Activated naive CD4-positive, alpha-beta T cell (primary cell): ENCODE measurements at places on chromosomes 11 and 22.
A peak's percentile ranks its signal among the peaks of the same experiment; 100 is the strongest.

GRCh38 chr11:134118006-134118405 is 49.1 kb downstream of the JAM3 start:
- DNase-seq: no peak

DNA sequence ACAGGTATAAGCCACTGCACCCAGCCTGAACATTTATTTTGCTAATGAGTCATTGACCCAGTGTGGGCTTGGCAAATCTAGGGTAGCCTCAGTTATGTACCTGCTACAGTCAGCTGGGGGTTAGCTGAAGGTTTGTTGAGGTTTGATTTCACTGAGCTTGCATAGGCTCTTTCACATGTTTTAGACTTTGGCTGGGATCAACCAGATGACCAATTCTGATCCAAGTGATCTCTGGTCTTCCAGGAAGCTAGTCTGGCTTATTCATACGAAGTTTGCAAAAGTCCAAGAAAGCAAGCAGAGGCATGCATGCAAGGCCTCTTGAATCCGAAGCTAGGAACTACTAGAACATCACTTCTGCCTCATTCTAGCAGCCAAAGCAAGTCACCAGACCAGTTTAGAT is 21.0 kb downstream of the SERPING1 start:
- DNase-seq: no peak

GRCh38 chr11:15770798-15771414 is 585.4 kb downstream of the SOX6 start:
- DNase-seq: no peak

GRCh38 chr22:49692499-49693225 is 135.0 kb downstream of the BRD1 start:
- no peak for DNase-seq

GRCh38 chr11:61486011-61486620 is 22.4 kb upstream of the LRRC10B start:
- DNase-seq: no peak

DNA sequence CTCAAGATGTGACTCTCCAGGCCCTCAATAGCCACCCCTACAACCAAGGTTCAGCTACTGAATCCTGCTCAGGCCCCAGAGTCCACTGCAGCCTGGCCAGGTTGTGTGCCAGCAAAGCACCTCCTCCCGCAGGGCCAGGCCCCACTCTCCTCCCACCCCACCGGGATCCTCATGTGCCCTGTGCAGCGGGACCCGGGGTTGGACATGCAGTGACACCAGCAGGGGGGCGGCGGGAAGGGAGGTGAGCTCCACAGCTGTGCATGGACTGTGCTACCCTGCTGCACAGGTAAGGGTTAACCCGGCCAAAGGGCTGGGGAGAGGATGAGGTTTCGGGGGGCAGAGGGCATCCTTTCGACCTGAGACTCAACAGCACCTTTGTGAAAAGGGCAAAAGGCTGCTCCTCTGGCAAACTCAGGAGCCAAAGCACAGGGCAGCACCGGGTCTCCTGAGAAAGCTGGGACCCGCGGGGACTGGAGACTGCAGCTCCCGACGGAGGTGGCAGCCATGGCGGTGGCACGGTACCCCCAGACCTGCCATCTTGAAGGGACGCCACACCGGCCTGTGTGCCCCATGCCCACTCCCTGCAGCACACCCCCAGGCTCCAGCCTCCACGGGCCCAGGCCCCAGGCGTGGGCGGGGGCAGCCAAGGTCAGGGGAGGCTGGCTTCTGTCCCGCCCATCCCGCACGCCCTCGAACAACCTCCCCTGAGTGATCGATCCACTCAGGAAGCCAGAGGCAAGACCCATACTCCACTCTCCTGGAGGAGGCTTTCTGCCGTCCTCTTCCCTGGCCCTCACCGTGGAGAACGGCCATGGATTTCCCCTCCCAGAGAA is 10.6 kb downstream of the PLXNB2 start:
- no peak for DNase-seq

DNA sequence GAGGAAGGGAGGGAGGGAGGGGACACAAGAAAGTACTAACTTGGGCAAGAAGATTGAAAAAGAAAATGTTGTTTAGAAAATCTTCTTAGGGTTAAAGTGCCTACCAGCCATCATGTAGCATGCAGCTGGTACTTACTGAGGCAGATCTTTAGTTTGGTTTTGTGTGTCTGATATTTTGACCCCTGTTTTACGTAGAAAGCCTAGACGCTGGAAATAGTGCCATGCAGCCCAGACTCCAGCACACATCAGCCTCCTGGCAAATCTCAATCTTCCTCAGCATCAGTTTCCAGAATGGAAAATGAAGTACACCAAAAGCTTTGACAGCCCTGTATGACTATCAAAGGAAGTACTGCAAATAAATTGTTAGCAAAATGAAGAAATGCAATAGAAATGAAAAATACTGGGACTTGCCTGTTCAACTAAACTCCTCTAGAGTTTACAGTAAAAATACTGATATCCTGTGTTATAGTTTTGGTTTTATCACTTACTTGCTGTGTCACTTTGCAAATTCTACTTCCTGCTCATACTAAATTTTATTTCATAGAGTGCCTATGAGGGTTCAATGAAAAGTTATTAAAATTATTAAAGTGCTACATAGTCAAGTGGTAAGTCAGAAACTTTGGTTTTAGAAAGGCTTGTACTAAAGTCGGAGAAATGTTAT is 7.4 kb downstream of the USP28 start:
- DNase-seq: no peak

- no peak for DNase-seq
Observed at GRCh38 chr11:12167061-12168000, 56.9 kb downstream of the MICAL2 start.

DNA sequence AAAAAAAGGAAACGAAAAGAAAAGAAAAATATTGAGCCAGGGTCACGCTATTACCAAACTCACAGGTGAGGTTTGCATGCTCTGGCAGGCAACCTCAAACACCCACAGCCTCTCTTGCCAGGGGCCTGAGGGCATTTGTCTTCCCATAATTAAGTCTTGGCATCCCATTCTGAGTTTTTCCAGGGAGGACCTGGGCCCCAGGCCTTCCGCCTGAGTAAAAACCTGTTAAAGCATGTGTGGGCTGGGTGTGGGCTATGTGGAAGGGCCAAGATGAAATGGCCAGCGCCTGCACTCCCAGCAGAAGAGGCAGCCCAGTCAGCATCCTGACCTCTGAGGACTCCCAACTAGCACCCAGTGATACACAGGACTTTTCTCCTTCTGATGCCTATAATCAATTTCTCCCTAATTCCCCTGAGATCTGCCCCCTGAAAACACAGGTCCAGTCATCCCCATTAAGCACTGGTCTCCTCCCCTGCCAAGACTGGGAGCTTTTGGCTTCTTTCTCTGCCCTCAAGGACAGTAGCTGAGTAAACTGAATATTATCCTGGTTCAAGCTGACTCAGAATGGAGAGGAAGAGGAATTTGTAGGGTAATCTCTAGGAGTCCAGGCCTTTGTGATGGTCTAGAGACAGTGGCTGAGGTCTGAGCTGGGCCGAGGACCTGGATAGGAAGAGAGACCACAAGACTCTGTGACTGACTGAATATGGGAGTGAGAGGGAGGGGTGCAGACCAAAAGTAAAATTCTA is 35.6 kb upstream of the ACER3 start:
- DNase-seq: no peak

- DNase-seq: no peak
Observed at GRCh38 chr11:133705074-133705648, 140.2 kb downstream of the SPATA19 start.

DNA sequence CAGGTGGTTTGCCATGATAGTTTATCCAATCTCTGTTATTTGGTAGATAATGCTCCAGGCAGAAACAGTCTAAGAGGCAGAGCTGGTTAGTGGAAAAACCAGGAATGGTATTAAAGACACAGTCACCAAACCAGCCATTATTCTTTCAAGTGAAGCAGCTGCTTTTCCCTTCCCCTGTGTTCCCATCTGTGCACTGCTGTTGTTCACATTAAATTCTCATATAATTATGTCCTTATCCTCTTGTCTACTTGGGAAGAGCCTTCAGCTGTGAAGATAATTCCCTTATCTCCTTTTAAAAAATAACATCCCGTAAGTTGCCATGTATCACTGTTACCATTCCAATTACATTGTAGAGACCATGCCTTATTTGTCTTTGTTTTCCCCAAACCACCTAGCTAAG is 5.2 kb upstream of the TBCEL start:
- no peak for DNase-seq

GRCh38 chr11:123195188-123196059 is at the start of gene CLMP:
CLMP (minus strand) TSS chr11:123195248; CDS start chr11:123194940, 308 bp downstream.
- DNase-seq: no peak

DNA sequence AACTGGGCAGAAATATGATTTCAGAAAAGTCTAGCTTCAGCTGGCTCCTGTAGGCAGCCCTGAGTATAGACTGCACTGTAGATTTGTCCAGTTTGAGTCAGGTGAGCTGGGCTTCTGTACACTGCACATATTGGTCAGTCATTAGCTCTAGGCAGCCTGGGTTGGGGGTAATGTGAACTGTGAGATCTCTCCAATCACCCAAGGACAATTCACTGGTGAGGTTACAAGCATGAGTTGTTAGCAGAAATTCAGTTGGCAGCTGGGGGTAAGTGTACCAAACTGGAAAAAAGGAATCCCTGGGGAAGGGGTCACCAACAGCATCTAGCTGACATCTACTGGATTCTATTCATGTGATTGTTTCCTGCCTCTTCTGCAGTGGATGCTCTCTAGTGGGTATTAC is 39.7 kb downstream of the MRGPRX2 start:
- DNase-seq: no peak

DNA sequence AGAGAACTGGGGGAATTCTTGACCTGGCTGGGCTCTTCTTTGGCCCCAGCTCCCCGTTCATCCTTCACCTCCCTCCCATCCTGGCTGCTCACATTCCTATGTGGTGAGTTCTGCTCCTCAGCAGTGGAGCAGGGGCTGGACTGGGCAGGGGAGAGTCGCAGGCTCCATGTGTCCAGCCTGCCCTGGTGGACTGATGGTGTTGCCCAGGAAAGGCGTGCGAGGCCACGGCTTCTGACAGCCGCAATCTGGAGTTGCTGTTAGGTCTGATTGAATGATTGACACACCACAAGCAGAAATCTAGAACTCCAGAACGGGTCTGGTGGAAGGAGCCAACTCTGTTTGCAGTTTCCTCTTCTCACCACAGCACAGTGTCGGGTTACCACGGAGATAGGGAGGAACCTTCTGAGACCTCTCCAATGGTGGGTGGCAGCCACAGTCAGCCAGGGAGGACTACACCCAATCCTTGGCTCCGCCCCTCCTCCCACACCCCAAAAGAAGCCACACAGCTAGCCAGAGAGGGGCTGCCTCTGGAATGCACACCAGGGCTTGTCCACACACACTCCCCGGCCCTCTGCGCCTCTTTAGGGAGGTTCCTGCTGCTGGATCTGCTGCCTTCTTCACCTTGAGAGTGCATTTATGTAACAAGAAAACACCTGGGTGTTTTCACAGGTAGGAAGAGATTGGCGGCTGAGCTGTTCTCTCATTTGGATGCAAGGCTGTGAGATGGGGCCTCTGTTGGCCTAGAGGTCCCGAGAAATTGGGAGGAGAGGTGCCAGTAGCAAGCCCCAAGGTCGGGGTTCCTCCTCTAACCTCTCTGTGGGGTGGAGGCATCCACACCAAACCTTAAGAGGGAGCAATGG is 56.4 kb upstream of the CD44 start:
- DNase-seq: peak; percentile 57

DNA sequence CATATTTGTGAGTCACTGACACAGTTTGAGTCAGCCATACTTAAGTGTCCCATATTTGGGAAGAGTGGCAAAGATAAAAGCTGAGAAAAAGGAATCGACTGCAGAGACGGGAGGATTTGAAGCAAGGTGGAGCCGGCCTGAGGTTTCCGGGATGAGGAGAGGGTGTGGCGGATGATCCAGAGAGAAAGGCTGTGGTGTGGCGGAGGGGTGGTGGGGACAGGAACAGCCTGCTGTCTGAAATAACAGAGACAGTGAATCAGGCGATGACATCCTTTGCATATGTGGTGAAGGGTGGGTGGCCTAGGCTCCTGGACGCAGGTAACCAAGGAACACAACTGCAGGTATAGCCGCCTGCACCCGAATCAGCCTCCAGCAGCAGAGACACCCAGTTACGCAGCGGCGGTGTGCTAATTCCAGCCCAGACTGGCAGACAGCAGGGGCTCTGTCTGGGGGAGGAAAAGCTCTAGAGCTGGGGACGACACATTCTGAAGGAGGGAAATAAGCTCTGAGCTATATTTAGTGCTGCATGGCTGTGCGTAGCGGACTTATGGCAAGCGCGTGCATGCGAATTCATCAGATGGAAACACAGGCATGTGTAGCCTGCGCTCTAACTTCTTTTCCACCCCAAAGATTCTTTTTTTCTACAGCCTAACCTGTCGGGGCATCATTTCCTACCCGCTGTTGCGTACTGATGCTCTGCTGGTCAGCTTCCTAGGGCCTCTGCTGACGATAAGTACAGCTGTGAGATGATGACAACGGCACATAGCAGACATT is 62.7 kb upstream of the BARX2 start:
- DNase-seq: no peak

DNA sequence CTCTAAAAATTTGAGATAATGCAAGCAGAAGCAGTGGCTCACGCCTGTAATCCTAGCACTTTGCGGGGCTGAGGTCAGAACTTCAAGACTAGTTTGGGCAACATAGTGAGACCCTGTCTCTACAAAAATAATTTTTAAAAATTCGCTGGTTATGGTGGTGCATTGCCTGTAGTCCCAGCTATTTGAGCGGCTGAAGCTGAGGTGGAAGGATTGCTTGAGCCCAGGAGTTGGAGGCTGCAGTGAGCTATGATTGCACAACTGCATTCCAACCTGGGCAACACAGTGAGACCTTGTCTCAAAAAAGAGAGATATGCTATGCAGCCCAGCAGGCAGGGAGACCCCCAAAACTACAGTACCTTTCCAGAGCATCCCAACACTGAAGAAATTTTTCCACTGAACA is 2.3 kb downstream of the CTSC start:
- no peak for DNase-seq

- no peak for DNase-seq
Observed at GRCh38 chr22:40121461-40121860, 56.3 kb upstream of the TNRC6B start.

GRCh38 chr11:11421509-11421908 is 68.5 kb upstream of the CSNK2A3 start:
- no peak for DNase-seq
